ENCODE measurements at places on chromosomes 4 and X.

DNA sequence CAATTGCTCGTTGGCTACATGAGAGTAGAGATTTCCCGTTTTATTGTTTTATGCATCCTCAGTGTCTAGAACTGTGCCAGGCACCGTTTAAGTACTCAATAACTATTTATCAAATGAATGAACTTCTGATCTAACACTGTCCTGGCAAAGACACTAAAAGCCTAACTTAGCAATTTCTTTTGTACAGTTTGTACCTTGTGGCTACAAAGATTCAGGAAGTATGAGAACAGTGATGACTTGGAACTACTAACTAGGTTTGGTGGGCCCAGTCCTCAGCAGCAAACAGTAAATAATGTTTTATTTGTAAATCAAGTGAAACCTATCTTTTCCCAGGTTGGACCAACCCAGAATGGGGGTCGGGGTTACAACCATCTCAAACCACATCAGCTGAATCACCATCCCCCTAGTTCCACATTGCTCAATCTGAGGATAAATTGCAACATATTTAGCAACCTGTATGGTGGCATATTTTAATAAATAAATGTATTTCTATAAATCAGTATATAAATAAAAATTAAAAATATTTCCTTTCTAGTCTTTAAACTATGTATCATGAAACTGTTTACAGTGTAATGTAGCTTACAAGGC, 12.3 kb upstream of the SCRG1 start:
- peak; percentile 33 for DNase-seq

- DNase-seq, result peak; percentile 67
These were observed 52.5 kb upstream of the ANTXR2 start for GRCh38 chr4:80125252-80126177.

DNA sequence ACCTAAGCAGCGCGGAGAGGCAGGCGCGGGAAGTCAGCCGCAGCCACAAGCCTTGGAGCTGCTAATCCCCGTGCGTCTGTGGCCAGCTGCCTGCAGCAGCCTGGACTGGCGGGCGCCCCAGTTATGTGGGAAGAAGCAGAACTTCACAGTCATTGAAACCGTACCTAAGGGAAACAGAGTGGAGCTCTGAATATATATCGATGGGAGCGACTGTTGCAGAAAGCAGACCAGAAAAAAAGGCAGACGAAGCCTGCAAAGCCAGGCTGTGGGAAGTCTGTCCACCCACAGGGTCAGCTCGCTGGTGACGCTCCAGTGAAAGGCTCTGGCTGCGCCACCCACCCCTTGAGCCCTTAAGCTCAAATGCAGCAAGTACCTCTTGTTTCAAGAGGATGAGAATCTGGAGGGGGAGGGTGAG, 24.7 kb downstream of the KCNE5 start:
- no peak for DNase-seq

DNA sequence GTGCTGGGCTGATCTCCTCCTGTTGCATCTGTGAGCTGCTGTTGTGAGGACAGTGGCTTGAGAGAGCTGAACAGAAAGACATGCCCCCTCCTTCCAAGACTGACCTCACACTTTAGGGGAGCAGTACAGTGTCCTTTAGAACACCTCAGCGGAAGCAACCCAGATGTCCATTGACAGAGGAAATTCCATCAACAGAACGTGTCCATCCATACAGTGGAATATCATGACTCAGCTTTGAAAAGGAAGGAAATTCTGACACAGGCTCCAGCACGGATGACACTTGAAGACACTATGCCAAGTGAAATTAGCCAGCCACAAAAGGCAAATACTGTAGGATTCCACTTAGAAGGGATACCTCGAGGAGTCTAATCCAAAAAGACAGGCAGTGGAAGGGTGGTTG, 103.5 kb downstream of the GPR143 start:
- no peak for DNase-seq

DNA sequence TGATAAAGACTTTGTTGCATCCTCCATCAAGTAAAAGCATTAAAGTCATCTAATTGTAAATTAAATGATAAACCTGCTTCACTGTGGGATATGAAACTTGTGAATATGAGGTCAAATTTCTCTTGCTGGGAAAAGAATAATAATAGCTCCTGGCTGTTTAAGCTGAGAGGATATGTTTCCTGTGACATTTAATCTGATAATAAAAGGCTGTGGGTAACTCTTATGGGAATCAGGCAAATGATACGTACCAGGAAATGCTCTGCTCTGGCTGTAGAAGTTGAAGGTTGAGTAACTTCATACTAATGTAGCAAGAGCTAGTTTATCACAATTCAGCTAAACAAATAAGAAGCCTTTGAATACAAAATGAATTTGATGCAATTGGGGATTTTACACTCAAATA, 574.6 kb downstream of the RAPGEF2 start:
- DNase-seq, result no peak

- DNase-seq, result no peak
These were observed 9.1 kb downstream of the WFS1 start for GRCh38 chr4:6278801-6279197.

DNA sequence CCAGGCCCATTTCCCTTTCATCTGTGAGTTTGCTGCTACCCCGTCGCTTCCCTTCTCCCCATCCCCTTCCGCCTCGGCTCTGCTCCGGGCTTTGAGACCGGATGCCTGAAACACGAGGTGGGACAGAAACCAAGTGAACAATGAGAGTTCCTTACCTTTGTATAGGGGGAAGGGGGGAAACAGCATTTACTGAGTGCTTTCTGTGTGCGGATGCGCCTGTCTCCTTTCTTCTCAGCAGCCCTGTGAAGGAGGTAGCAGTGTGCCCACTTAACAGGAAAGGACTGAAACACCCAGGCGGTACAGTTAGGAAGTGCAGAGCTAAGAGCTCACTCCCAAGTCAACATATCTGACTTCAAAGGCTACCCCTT, 43.2 kb upstream of the TMSB15B start:
- DNase-seq, result peak; percentile 2

DNA sequence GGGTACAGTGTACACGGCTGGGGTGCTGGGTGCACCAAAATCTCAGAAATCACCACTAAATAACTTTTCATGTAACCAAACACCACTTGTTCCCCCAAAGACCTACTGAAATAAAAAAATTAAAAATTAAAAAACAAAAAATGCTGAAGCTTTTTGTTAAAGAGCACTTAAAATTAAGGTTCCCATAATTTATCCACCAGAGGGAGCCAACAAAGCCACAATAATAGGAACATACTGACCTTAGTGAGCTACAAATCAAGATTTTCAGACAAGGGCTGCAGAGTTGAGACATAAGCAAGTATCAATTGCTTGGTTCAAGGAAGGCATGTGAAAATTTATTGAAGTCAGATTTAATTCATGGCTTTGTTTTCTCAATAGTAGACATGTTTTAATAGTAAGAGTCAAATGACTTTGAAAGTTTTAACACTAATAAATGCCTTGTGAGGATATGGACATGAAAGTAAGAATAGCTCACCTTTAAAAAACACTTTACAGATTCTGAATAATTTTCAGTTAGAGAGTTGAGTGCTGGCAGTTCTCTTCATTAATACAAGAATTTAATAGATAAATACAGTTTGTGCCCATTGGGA, 43.0 kb upstream of the SCOC start:
- peak; percentile 30 for DNase-seq

GRCh38 chr4:73892966-73893365, 23.8 kb downstream of the CXCL1 start:
- DNase-seq, result no peak

- no peak for DNase-seq
These were observed 251.8 kb downstream of the ADGRL3 start for GRCh38 chr4:61451935-61452334.

DNA sequence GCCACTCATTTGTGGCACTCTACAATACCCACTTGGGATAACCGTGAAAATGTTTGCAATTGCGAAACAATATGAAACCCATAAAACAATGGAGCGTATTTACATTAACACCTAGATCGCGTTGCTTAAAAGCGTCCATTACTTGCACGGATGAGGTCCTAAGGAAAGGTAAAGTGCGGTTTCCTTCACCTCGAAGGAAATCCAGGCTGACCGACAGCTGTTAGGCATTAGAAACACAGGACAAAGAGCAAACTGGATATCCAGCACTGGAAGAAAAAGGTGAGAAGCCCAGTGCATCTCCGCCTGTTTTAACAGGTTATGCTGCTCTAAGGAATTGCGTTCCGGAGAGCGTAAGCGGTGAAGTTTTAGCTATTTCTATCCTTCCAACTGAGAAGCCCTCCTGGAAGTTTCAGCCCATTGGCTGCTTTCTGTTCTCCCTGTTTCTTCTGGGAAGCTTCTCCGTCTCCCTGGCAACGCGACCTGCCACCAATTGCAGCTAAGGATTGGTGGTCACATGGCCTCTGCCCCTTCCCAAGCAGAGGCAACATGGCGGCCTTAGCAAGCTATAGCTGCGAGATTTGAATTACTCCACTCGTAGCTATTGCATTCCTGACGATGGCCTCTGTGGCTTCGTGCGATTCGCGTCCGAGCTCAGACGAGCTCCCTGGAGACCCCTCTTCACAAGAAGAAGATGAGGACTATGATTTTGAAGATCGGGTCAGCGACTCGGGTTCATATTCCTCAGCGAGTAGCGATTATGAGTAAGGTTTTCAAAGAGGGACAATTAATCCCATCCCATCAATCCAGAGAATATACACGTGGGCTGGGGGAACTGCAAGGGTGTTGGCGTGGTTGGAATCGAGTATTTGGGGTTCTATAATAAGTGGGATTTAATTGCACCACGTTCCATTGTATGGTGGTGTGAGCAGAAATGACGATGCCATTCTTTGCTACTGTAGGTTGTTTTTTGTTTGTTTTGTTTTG, at the start of gene INTU:
Gene INTU, plus strand, starts transcription at position 538 of the 984 bp plus-strand sequence. Its CDS starts 78 bp downstream, at position 616.
- DNase-seq, result peak; percentile 87

DNA sequence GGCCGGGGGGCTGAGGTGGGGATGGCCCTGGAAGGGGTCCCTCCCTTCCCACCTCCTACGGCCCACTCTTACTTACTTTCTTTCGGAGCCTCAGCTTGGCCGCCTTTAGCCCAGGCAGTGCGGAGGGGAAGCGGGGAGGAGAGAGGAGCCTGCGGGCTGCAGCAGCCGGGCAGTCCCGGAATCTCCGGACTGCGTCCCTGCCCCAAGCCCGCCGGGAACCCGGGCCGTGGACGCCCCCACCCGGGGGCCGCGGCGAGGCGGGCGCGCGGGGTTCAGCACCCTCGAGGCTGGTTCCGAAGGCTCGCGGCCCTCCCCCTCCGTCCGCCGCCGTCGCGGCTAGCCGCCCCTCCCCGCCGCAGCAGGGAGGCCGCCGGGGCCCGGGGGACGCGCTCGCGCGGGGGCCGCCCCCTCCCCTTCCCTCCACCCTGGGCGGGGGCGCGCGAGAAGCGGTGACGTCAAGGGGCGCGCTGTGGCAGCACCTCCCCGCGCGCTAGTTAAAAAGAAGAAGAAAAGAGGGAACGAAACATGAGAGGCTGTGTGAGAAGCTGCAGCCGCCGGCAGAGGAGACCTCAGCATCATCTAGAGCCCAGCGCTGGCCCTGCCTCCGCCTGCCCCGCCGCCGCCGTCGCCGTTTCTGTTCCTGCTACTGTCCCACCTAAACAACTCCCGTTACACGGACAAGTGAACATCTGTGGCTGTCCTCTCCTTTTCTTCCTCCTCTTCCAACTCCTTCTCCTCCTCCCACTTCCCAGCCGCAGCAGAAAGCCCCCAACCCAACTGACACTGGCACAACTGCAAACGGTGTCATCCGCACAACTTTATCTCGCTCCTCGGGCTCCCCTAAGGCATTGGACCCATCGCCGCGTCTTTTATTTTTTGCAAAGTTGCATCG, at the start of gene HHIP:
Gene HHIP, plus strand, starts transcription at position 526 of the 892 bp plus-strand sequence. CDS start 520 bp downstream, outside the sequence.
- DNase-seq, result peak; percentile 29

DNA sequence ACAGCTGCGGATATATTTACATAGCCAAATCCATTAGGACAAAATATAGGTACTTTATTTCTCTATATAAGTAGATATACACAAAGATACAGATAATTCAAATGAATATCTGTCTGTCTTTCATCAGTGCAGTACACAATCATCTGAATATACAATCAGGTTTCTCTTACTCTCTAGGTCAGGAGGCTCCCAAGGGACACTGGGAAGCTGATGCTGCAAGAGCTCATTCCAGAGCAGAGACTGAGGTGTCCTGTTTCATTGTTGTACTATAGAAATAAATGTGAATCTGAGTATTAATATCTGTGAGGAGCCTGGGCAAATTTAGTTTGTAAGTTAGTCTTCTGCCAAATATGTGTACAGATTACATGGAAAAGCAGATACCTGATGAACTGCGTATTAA, 4.2 kb downstream of the TLL1 start:
- DNase-seq, result no peak

DNA sequence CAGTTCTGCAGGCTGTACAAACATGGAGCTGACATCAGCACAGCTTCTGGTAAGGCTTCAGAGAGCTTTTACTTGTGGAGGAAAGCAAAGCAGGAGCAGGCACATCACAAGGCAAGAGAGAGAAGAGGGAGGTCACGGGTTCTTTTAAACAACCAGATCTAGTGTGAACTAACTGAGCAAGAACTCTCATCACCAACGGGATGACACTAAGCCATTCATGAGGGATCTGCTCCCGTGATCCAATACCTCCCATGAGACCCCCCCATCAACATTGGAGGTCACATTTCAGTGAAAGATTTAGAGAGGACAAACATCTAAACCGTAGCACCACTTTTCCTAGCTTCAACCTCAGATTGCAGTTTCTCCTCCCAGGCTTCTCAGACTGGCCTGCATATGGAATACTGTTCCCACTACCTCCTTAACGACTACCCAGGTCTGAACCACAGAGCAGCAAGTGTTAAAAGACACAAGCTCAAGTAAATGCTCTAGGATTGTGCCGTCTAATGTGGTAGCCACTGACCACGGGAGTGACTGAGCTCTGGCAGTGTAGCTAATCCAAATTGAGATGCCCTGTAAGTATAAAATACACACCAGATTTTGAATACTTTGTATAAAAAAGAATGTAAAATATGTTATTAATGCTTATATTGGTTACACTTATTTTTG, 192.7 kb downstream of the PTTG2 start:
- DNase-seq, result no peak

DNA sequence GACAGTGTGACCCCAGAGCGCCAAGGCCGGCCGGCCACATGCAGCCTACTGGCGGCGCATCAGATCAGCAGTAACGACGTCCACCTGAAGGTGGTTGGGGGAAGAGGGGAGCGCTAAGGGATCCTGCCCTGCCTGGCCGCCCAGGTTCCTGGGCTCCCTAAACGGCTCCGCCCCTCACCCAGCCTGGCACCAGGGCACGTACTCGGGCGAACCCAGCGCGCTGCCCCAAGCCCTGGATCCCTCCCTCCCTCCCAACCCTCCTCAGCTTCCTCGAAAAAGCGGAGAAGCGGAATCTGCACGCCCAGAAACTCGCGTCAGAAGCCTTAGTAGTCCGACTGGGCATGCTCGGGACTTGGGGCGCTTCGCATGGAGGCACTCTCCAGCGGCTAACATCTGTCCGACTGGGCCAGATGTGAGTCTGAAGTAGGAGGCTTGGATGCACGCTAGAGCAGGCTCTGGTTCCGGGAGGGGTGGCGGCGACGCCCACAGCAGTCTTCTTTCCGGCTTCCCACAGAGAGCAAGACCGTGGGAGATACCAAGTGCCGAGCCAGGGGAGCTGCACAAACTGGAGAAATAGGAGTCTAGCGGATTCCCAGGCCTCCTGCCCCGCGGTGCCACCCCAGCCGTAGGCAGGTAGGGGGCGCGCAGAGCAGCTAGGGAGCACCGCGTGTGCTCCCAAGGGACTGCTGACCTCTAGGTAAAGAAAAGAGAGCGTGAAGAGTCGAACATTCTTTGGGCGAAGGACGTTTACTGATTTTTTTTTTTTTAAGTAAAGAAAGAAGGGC, 114.3 kb upstream of the TEX13C start:
- peak; percentile 54 for DNase-seq

- DNase-seq, result peak; percentile 2
These were observed 224.2 kb upstream of the EMCN start for GRCh38 chr4:100742045-100742444.

- no peak for DNase-seq
These were observed 806.8 kb downstream of the PCDH19 start for GRCh38 chrX:99603091-99603814.

GRCh38 chrX:47579537-47579936, 2.7 kb upstream of the TIMP1 start:
- DNase-seq, result peak; percentile 12

Measured in erythroblast (primary cell).